Cardiac muscle cell (in vitro differentiated cells and primary cell): ENCODE measurements at places on chromosomes 3 and 15. TPM values are rescaled to one million over a fixed set of nuclear protein-coding genes. Genes with fewer than 3 reads are reported as not detected.
A peak's percentile ranks its signal among the peaks of the same experiment; 100 is the strongest.

The ISLR gene
- 1.6 and 4.1 TPM in 2 replicates for total RNA-seq

DNA sequence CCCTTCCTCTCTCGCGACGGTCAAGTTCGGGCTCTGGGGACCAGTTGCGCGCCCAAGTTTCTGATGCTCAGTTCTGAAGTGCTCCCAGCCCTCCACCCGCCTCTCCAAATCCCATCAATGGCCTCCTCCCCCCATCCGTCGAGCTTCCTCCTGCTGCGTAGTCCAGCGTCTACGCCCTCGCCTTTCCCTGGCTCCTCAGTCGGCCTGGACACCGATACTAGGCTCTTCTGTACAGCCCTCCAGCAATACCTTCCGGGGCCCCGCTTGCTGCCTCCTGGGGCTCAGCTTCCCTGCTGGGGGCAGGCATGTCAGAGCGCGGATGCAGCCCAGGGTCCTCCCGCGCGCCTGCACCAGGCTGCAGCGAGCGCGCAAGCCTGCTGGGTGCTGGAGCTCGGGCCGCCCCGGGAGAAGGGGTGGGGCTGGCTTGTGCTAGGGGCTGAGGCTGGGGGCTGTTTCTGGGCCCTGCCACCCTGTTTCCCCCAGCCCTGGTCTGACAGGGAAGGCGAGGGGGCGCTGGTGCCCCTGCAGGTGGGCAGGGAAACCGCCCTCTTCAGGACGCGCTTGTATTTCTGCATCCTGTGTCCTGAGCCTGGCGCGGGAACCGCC lies 353.3 kb upstream of the SUCLG2 start:
- DNase-seq = peak; percentile 41

GRCh38 chr15:26084771-26085170 lies 221.6 kb upstream of the ATP10A start:
- DNase-seq = no peak

DNA sequence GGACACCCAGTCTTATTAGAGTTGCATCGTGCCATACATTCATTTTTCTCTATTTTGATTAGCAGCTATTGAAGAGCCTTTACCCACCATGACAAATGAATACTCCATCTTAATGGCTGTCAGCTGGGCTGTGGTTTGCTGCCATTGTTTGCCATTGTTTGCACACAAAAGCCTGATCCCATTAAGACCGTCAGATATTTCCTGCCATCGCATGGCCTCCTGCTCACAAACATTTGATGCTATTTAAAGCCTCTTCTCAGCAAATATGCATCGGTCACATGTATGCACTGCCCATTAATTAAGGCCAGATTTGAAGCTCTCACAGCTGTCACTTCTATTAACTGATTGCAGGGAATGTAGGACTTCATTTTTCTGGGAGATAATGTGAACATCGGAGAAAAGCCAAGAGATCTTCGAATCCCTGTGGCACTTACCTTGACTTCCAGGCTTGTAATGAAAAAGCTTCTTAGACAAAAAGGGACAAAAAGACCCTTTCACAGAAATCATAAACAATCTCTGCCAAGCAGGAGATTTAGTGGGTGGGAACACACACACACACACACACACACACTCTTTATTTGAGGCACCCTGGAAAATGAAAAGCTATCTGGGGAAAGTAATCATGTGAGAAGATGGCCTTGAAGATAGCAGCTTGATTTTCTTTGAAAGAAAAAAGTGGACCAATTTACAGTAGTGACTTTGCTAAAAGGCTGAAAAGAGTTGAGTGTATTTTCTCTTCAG lies 175.4 kb upstream of the NR2E3 start:
- DNase-seq = peak; percentile 17

The SLC38A3 gene
- 9.5 and 14.7 TPM in 2 replicates for total RNA-seq

- DNase-seq = no peak
Measured at GRCh38 chr15:91491101-91491950, 362.2 kb upstream of the SLCO3A1 start.

DNA sequence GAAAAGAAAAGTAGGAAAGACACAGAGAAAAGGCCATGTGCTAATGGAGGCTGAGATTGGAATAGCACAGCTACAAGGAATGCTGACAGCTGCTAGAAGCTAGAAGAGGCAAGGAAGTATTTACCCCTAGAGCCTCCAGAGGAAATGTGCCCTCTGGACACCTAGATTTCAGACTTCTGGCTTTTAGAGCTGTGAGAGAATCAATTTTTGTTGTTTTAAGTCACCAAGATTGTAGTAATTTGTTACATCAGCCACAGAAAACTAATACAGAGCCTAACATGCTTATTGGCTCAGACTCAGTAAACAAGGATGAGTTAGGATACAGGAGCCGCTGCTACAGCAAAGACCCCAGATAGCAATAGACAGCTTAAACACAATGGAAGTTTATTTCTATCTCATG lies 33.1 kb upstream of the GLCE start:
- peak; percentile 35 for DNase-seq

The AGBL1 gene
- total RNA-seq = 0.04 and 0.06 TPM in 2 replicates

The SLC2A2 gene
- not detected in 2 replicates for total RNA-seq

The PYGO1 gene
- 7.3 and 10.7 TPM in 2 replicates for total RNA-seq

- DNase-seq = no peak
Measured at GRCh38 chr3:179236669-179237301, 14.1 kb downstream of the KCNMB3 start.

The ANKUB1 gene
- not detected in 2 replicates for total RNA-seq

DNA sequence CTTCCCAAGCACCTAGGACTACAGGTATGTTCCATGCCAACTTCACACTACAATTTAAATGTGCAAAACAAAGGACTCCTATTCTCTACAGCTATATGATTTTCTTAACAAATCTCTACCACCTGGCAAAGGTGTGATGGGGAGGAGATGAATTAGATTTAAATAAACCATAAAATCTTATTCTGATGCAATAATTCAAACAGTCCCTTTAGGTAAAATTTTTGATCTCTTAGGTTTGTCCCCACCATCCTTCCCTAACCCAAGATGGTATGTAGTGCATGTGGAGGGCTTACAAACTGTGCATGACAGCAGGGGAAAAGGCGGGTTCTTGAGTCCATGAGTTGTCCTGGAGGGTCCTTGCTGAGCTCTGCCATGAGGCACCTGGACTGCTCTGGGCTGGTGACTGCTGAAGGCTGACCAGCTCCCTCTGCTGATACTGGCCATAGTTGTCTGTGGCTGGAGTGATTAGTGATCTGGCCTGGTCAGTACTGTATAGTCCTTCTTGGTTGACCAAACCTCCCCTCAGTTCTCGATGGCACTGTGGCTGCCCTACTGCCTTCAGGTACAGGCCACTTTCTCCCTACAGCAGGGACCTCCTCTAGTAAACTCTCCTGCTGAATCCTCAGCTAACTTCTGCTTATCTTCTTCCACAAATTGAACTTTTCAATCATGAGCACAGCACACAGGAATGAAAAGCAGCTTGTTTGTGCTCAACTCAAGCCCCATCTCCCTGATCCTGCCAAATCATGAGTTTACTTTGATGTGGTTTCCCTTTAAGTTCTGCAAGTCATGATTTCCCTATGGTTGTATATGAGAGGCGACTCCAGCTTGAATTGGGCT lies 30.1 kb downstream of the CFAP161 start:
- no peak for DNase-seq

The C3orf70 gene
- total RNA-seq = 0.42 and 1.1 TPM in 2 replicates

GRCh38 chr15:51577636-51578304 lies 44.8 kb downstream of the DMXL2 start:
- no peak for DNase-seq

The GJD2 gene
- 0.45 and 0.56 TPM in 2 replicates for total RNA-seq

- no peak for DNase-seq
Measured at GRCh38 chr3:155230382-155230781, 63.1 kb downstream of the STRIT1 start.

- no peak for DNase-seq
Measured at GRCh38 chr3:149839896-149840295, 26.9 kb downstream of the RNF13 start.

The MESD gene
- total RNA-seq = 19.1 and 20.1 TPM in 2 replicates

DNA sequence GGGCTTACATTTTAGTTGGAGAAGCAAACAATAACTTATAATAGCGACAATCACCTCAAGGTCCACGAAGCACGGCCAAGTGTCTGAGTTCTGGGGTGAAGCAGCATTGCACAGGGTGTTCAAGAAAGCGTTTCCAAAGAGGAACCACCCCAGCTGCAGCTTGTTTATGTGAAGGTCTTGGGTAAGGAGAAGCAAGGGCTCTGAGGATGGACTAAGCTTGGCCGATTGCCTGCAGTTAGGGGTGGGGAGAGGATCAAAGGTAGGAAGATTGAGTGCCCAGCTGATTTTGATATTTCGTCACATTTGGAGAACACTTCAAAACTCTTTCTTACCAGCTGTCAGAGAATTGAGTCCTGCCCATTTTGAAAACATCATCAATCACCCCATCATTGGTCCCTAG lies 321.6 kb upstream of the DNAJC19 start:
- no peak for DNase-seq

DNA sequence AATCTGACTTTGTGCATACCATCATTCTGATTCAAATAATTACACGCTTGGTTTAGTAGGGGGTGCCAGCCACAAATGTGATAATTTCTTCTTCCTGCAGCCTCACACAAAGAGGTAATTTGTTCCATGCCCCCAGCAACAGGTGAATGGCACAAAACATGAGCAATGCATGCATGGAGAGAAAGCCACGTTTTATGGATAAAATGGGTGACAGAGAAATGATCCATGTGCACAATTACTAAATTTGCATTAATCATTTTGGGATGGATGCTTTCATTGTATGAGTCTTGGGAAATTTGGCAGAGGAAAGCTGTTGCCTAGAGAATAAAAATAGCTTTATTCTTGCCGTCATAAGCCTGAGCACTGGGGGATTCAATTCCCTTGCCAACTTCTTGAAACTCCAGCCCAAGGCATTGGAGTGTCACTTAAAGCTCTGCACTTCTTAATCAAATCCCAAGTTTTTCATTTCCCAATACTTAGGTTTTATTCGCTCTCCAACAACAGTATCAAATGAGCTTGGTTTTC lies 411.6 kb downstream of the GBE1 start:
- no peak for DNase-seq

GRCh38 chr15:38781196-38781595 lies 216.6 kb upstream of the RASGRP1 start:
- no peak for DNase-seq

The C3orf49 gene
- total RNA-seq = not detected in 2 replicates
